ENCODE measurements at places on chromosomes 5 and 9.
A peak's percentile ranks its signal among the peaks of the same experiment; 100 is the strongest.

DNA sequence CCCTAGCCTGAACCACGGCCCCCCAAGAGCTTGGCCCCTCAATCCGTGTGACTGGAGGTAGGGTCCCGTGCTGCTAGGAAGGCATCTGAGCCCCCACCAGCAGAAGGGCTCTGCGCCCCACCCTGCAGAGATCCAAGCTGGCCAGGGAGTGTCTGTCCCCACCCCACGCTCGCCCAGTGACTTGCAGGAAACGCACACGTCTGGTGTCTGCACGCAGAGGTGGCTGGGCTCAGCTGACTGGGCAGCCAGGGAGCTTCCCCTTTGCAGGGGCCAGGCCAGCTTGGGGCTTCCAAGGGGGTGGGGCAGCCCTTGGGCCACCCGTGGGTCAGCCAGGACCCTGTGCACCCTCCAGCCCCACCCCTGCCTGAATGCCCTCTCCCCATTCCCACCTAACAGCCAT, 24.3 kb downstream of the NOTCH1 start:
- no peak for DNase-seq

DNA sequence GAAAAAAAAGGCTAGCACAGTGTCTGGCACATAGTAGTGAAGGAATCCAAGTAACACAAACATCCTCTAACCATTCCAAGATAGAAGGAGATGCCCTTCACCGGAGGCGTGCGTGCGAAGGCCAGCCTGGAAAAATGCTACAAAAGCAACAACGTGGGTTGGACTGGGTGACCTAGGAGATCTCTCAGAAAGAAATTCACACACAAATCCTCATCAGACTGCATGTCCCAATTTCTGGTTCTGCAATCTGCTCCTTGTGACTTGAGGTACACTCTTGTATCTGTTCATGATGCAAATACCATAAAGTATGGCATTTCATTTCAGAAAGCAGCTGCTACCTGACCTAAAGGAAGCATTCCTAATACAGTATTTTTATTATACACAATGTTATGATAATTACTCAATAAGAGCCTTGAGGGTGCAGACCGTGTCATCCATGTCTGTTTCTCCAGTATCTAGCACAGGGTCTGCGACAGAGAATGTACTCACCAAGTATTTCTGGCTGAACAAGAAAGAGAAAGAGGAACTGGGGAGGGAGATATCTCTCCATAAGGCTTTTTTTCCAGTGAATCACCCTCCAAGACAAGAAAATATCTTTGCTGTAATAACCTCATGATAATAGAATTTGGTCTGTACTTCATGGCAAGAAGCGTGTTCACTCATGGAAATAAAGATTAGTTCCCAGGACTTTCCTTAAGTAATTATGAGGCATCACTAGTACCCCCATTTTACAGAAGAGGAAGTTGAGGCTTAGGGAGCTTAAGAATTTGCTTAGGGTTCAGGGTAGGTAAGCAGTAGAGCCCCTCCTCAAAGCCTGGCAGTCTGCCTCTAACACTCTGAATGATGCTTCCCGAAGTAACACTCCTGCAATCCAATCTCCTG, 138.3 kb downstream of the CDK5RAP2 start:
- no peak for DNase-seq

DNA sequence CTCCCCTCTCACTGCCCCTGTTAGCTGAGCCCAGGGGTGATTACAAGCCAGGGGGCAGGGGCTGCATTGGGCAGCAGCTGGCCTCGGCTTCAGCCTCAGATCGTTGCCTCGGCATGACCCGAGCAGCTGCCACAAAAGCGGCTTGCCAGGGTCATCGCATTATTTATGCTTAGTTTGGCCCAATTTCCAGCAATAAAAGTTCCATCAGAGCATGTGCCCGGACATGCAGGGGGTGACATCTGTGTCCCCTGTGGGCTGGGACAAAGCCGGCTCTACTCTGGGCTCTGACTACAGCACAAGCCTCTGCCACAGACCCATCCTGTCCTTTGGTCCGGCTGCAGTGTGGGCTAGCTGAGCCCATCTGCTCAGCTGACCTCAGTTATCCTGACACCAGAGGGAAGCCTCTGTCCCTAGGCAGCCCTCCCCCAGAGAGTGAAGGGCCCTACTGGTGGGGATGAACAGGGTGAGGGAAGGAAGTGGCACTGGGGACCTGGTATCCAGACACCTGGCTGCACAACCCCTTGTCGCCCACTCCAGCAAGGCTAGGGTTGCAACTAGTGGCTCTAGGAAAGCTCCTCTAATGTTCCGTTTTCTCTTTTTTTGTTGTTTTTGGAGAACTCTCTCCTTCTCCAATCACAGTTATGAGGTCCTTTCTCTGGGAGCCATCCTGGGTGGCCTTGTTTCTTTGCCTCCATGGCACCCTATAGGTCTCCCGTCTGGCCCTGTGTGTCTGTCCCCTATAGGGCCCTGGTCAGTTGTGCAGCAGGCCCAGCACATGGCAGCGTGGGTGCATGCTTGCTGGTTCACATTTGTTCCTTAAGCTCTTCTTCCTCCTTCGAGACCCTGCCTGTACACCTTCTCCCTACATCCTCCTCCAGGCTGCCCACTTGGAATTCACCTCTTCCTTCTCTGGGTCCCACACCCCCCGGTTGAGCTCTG, 13.3 kb upstream of the GADD45G start:
- DNase-seq: no peak

GRCh38 chr5:142669477-142669876, 16.4 kb downstream of the FGF1 start:
- DNase-seq: no peak

DNA sequence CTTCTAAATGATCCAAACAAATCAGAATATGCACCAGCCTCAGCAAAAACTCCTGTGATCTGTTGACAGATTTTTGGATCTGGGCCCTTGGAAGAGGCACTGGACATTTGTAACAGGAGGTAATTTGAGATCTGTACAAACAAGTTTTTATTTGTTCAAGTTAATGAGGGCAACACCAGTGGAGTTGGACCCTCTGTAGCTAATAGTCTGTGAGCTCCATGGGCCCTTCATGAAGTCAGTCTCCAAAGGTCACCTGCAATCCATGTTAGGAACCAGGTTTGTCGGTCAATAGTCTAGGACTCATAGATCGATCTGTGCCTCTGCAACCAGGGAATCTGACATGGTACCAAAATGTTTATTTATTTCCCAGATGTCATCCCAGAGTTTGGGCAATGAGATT, 40.9 kb downstream of the PAM start:
- DNase-seq: no peak

DNA sequence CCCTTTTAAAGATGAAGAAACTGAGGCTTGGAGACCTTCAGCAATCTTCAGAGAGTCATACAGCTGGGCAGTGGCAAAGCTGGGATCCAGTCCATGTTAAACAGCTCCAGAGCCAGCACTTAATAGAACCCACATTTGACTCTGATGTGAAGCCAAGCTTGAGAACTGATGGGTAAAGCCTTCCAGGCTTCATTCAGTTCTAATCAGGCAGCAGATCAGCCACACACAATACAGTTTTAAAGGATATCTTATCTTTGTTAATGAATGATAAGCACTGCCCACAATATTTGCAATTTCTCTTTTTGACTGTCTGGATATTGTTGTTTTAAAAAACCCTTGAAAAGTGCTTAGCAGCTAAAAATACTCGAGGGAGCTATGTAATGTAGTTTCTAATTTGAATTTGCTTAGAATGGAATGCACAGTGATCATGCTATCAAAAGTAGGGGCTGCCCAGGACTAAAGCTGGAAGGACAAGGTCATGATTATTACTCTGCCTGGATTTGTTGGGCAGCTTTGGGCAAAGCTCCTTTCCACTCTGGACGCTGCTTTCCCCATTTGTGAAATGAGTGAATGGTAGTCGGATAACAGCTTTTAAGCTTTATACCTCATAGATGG, 31.3 kb upstream of the HTR4 start:
- DNase-seq: no peak

- no peak for DNase-seq
Measured at GRCh38 chr5:108953940-108954339, 206.2 kb downstream of the FER start.

- DNase-seq: no peak
Measured at GRCh38 chr5:4514067-4514648, 626.0 kb upstream of the ADAMTS16 start.

DNA sequence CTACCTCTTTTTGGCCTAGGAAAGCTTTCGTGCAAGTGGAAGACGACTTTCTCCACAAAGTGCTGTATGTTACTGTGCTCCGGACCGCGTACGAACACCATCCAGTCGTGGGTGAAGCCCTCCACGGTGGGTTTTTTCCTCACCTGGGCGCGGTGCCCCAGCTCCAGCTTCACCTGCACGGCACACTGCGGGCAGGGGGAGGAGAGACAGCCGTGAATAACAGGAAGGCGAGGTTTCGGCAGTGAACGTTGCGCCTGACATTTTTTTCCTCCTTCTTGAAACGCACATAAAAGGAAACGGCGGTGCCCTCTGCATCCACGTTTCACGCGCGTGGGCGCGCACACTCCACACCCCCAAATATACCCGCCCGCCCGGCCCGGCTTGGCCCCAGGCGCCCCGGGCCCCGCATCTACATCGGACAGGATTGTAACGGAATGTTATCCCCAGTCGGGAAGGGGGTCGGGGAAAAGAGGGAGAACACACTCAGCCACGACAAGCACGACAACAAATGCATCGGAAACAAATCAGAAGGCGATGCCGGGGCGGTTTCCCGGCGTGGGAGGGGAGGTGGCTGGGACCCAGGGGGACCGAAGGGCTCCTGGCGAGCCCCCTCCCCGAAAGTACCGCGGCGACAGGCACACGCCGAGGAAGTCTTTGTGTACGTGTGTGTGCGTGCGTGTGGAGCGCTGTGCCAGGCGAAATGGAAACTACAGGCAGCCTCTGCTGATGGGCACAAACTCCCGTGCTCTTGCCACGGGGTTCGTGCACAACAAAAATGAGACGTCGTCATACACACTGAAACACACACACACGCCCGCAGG, 1.4 kb downstream of the MLLT3 start:
- peak; percentile 35 for DNase-seq

DNA sequence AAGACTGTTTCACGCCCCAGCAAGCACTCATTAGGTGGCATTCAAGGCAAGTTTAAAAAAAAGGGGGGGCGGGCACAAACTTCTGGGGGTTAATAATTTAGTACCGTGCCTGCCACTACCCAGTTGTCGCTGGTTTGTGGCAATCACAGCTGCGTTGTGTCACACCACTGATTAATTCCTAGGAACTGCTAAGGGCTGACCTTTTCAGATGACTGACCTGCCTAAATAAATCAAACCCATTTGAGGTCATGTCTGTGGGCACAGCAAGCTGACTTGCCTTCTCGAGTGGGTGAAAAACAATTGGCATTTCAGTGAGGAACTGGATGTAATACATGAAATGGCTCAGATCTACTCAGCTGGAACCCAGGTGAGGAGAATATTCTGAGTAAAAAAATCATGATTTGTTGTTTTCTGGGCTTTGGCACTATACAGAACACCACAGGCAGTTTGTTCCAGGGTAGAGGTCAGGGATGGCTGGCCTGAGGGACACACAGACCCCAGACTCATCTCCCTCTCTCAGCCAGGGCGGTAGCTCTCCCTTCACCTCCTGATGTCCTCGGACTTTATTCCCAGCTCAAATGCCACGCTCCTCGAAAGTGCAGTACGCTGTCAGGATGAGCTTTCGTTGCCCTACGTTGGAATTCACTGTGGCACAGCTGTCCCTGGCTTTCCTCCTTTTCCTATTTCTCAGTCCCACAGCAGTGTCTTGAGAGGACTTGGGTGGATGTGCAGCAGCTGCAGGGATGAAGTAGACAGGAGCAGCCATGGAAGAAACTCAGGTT, 15.5 kb upstream of the MGAT1 start:
- DNase-seq: no peak

DNA sequence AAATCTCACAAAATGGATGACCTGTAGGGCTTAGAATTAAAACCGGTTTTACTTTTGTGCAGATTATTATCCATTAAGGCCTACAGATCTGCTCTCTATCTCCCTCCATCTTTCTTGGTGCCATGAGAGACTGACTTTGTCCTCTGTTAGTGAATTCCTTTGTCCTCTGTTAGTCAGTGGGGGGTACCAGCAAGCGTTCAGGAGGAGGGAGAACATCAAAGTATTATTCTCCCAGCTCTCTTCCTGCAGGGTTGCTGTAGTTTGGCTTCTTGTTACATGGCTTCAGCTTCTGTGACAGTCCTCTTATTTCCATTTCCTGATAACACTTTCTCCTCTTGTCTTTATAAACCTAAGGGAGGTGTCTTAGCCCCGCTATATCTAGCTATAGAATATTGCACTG, 850.5 kb upstream of the SEMA6A start:
- DNase-seq: no peak

DNA sequence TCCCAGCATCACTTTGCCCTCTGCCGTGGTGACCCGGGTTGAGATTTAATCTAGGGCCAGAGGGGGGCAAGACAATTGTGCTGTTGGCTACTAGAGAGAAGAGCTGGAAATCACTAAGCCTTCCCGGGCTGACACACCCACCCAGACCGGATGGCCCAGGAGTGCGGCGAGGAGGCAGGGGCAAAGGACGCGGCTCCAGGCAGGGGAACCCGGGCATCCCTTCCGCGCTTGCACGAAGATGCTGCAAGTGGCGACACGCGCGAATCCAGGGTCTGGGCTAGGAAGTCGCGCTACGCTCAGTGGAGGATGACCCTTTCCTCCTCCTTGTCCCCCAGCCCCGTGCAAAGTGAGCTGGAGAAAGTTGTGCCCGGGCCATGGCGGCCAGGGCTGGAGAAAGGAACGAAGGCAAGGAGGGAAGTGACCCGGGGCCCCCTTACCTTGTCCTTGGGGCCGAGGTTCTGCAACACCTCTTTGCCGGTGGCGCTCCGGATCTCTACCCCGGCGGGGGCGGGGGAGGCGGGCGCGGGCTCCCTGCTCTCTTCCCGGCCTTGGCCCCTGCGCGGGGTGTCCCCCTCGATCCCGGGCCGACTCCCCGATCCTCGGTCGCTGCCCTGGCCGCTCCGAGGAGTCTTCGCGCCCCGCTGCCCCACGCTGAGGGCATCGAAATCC, 693 bp downstream of the DPYSL3 start:
- DNase-seq: no peak

DNA sequence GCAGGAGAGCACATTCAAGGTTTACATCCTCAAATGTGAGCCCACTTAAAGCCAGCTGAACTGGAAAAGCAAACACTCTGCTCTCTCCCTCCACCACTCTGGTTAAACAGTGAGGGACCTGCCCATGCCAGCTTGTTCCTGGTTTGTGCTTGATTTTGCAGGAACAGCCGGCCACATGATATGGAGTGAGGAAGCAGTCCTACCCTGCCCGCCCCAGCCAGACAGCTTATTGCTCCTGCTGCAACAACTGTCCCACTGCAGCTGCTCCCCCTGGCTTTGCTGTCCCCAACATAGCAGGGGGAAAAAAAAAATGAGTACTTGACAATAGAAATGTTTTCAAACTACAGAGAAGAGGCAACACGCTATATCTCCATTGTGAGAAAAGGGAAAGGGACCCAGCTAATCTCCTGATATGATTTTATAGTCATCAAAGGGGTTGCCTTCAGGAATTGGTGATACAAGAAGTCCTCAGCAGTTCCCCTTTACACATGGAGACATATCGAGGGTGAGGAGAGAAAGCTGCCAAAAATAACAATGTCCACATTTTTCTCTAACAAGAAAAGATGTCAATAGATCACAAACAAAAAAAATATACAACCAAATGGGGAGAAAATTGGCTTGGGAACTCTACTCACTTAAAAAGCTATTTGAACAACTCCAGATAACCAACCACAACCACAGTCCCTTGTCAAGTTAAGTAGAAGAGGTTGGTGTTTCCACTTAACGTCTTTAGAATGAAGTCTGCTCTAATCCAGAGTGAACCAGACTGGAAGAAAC, 4.6 kb downstream of the MYO10 start:
- no peak for DNase-seq

GRCh38 chr5:14663734-14664269, 716 bp upstream of the OTULIN start:
- no peak for DNase-seq

GRCh38 chr5:112064956-112065355, 308.0 kb upstream of the NREP start:
- no peak for DNase-seq

- no peak for DNase-seq
Measured at GRCh38 chr9:107007402-107007801, 144.4 kb downstream of the ZNF462 start.

Data from activated CD4-positive, alpha-beta T cell treated with anti-CD3 and anti-CD28 coated beads for 24 hours (primary cell).